ENCODE measurements at places on chromosomes 13 and 19.

DNA sequence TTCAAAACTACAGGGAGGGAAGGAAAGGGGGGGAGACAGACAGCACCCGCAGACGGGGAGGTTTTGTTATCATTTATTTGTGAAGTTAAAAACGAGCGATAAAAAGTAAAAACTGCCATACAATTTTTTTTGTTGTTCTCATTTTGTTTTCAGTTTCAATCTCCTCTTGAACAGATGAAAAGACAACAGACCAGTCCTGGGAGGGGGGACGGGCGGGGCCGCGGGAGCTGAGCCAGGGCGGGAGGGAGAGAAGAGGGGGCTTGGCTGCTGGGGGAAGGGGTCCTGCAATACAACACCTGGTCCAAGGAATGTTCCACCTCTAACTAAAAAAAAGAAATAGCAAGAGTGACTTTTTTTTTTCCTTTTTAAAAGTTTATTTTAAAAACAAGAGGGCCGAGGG lies 11.3 kb downstream of the KHSRP start:
- no peak for DNase-seq

- DNase-seq, result no peak
Observed at GRCh38 chr19:46241626-46242025, 12.1 kb downstream of the IGFL1 start.

DNA sequence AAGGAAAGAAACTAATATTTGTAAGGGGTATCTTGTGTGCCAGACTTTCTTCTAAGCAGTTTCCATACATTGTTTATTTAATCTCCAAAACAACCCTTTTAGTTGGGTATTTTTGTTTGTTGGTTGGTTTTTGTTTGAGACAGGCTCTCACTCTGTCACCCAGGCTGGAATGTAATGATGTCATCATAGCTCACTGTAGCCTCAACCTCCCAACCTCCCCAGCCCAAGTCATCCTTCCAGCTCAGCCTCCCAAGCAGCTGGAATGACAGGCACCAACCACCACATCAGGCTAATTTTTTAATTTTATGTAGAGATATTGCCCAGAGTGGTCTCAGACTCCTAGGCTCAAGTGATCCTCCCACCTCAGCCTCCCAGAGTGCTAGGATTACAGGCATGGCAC lies 41.2 kb upstream of the LSM14A start:
- no peak for DNase-seq

GRCh38 chr19:47790398-47790814 lies 11.9 kb downstream of the SELENOW start:
- DNase-seq, result peak; percentile 39

DNA sequence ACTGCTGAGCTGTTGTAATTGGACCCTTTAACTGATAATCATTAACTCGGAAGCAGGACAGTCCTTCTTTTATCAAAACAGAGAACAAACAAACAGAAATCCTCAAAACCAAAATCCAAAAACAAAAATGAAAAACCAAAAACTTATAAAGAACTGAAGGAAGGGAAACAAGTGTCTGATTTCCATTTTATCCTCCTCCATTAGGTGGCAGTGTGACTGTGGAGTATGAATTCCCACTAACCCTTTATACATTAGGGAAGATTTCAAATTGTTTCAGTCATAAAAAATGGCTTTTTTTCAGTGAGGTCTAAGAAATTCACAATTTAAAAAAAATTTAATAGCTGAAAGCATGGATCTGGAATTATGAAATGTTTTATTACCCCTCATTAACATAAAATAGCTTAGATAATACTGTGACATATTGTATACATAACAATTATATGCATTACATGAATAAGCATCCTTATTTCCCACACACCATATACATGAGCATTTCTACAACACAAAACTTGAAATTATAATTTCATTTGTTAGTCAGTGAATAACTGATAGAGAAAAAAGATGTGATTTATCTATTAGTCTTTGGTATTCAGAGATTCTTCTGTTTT lies 1074.3 kb upstream of the PCDH9 start:
- no peak for DNase-seq

DNA sequence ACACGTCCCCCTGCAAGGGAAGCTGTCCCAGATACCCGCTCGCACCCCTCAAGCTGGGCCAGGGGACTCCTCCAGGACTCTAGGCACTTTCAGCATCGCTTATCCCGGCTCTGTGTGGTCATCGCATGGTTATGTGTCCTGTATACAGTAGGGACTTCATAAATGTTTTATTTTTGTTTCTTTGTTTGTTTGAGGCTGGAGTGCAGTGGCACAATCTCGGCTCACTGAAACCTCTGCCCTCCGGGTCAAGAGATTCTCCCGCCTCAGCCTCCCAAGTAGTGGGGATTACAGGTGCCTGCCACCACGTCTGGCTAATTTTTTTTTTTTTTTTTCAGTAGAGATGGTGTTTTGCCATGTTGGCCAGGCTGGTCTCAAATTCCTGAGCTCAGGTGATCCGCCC lies 7.5 kb downstream of the ANGPTL8 start:
- DNase-seq, result no peak

- DNase-seq, result no peak
Observed at GRCh38 chr19:40741527-40742390, 8.5 kb downstream of the ACTMAP start.

GRCh38 chr19:16199275-16199932 lies 1.7 kb downstream of the AP1M1 start:
- DNase-seq, result no peak

DNA sequence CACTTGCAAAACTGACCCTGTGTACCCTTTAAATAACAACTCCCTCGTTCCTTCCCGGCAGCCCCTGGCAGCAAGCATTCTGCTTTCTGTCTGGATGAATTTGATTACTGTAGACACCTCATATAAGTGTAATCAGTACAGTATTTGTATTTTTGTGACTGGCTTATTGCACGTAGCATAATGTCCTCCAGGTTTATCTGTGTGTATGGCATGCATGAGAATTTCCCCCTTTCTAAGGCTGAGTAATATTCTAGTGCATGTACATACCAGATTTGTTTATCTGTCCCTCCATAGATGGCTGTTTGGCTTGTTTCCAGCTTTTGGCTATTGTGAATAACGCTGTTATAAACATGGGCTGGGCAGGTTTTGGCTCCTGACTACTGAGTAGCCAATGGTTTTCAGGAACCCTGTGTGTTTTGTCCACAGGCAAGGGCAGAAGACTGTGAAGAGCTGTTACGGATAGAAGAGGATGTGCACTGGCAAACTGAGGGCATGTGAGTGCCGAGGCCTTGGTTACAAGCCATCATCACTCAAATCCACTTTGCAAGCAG lies 98.0 kb downstream of the ESD start:
- DNase-seq, result no peak
